Cerebellar nuclear complex (tissue), 1 donor: ENCODE measurements at places on chromosomes 4 and X.

GRCh38 chrX:150544222-150544787, 24.1 kb upstream of the MTM1 start:
- DNase-seq, result no peak

DNA sequence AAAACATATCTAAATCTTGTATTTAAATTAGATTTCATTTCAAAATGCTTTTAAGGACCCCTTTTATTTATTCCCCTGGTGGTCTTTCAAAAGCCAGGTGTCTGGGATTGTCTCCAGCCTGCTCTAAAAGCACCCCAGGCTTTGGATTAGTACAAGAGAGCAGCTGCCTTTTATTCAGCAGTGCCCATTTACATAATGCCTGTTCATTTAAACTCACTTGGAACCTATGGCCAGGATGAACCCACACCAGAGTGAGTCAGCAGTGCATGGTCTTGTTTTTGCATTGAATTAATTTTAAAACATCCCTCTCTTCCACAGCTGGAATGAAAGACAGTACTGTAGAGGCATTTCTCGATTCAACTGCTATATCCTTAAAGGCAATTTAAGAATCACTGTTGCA, 64.1 kb upstream of the TENM3 start:
- no peak for DNase-seq

DNA sequence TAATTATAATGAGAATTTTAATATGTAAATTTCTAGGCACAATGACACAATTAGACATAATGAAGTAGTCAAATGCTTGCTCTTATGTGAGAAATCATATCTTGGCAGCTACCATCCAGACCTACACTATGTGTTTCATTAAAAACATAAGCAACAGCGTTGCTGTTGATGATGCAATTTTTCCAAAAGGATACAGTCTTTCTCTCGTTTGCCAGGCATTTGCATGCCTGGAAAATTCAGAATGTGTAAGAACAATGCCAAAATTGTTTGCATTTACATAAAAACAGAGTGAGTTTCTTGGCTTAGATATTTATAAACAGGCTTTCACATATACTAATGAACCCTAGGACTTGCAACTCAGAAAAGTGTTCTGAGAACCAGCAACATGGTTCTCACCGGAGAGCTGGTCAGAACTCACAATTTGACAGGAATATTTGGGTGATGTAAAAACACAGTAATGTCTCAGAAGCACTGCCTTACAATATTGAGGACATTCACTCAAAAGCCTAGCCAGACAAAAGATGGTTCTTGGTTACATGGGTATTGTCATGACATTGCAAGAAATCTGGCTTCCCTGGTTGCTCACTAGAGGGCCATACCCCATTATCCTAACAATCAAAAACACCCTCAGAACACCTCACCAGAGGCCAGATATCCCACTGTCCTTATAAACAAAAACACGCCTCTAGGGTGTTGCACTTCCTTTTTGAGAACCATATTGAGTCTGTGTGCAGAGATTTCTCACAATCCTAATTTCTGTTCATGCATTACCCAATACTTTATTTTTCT, 1029.0 kb upstream of the AGA start:
- no peak for DNase-seq

DNA sequence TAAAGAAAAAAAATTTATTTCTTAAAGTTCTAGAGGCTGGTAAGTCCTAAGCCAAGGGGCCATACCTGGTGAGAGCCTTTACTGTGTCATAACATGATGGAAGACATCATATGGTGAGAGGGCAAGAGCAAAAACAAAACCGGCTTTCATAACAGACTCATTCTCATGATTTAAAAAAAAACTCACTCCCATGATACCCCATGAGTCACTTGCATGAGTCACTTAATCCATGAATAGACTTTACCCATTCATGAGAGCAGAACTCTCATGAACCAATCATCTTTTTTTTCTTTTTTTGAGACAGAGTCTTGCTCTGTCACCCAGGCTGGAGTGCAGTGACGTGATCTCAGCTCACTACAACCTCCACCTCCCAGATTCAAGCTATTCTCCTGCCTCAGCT, 369.7 kb upstream of the DIAPH2 start:
- DNase-seq, result no peak

GRCh38 chr4:152605641-152606335, 69.9 kb upstream of the FBXW7 start:
- DNase-seq, result no peak

- no peak for DNase-seq
These were observed 171.4 kb downstream of the GPC3 start for GRCh38 chrX:133813971-133814370.

DNA sequence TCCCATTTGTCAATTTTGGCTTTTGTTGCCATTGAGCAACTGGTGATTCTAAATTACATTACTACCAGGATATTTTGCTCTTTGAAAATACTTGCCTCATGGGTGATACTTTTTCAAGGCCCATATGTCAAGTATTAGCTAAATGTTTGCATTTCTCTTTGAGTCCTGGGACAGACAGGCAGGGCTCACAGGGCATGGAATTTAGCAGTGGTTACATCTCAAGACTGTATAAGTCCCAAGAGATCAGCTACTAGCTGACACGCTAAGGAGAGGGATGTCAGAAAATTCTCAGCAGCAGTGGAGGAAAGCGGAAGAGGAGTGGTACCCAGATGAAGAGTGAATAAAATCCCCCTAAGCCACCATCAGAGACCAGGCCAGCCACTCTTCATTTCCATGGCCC, 224.9 kb downstream of the FRMPD4 start:
- no peak for DNase-seq

DNA sequence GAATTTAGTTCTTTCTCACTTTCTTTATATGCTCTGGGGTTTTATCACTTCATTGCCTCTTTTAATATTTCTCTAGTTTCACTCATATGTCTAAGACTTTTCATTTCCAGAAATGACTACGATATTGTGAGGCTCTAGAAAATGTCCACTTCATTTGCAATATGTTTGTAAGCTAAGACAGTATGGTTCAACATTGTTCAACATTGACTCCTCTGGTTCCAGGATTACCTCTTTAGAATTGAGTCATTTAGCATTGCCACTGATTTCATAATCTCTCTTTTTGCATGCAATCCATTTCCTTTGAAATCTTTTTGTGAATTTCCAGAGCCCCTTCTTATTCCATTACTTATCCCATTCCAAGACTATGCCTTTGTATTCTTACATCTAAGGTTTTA, 32.3 kb downstream of the BBS12 start:
- no peak for DNase-seq

GRCh38 chr4:113212613-113213012, 163.2 kb downstream of the ANK2 start:
- no peak for DNase-seq

DNA sequence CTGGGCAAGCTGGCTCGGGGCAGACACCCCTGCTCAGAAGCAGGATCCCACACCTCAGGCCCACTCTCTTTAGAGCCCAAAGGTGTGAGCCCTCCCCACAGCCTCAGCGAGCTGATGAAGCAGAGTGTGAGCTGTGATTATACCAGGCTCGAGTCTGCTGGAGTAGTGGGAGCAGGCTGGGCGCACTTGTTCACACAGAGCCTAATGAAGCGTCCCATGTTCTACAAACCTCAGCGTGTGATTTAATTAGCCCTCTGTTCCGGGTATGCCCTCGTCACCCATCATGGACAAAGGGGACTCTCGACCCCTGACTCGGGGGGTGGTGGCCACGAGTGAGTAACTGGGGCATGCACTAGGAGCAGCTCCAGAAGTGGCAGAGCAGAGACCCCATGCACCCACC, 62.3 kb downstream of the PPP2R2C start:
- no peak for DNase-seq

GRCh38 chr4:153151535-153152455, 52.4 kb upstream of the TRIM2 start:
- DNase-seq, result no peak

GRCh38 chr4:132493476-132493875, 655.6 kb upstream of the PCDH10 start:
- DNase-seq, result no peak

DNA sequence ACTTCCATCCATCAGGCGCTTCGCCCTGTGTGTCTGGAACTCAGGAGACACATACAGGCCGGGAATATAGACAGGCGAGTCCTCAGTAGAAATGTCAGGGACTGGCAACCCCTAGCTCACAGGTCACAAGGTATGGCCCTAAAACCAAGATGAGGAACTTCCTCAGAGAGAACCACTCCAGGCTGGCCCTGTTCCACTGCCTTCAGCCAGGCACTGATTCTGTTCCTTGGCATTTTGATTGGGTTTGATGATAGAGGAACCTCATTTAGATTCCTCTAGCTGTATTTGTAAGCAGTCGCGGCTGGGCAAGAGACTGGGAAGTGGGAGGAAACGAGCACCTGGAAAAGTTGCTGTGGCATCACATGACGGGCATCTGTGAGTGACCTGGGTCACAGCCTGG, 8.1 kb downstream of the HPSE start:
- DNase-seq, result no peak

DNA sequence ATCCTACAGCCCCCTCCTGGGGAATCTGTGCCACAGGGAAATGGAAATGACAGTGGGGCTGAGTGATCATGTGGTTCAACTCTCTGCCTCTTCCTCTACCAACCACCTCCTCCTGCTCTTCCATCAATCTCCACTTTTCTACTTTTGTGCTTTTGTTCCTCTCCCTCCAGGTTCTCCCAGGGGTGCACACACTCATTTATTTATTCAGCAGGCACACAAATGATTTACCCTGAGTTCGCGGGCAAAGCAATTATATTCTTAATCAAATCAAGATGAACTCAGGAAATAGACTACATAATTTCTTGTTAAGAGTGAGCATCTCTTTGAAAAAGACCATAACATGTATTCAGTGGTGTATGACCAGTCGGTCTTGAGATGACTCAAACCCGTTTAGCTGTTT, 69.2 kb downstream of the VCX3A start:
- DNase-seq, result no peak

GRCh38 chrX:119790977-119791436, 423 bp downstream of the RPL39 start:
- no peak for DNase-seq

DNA sequence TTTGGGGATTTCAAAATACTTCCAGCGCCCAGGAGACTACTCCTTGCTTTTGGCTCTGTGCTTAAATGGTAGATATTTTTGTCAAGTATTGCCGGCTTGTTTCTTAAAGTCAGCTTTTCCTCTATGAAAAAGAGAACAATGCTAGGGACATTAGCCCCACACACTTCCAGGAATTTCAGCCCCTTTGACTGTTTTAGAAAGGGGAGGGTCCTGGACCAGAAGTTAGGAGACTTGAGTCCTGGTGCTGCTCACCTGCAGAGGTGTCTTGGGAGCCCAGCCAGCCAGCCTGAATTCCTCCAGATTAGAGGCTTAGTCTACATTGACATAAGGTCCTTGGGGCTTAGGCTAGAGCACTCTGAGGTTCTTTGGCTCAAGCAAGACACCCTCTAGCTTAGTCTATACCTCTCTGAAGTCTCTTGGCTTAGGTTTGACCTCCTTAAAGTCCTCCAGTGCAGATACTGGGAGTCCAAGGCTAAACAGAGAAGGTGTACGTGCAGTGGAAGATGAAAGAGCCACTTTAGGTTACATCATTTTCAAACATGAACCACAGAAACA, 1.6 kb upstream of the SETD7 start:
- no peak for DNase-seq

- DNase-seq, result no peak
These were observed 2.1 kb downstream of the NDNF start for GRCh38 chr4:121070274-121070673.

DNA sequence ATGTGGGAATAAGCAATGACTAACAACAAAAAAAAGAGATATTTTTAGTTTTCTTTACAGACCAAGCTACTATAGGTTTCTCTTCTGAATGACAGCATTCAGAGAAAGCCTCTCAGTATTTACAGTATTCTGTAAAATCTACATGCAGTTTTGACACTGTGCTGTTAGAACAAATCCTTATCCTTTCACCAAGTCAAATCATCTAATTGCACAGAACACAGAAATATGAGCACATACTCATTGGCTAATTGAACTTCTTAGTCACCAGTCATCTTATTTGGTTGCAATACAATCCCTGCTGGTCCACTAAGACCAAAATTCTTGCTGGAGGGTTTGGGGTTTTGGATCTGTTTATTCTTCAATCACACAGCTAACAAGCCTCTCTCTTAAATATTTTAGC, 5.7 kb downstream of the ACOT9 start:
- DNase-seq, result no peak

- no peak for DNase-seq
These were observed 253.0 kb downstream of the COX7B2 start for GRCh38 chr4:46656071-46656470.

DNA sequence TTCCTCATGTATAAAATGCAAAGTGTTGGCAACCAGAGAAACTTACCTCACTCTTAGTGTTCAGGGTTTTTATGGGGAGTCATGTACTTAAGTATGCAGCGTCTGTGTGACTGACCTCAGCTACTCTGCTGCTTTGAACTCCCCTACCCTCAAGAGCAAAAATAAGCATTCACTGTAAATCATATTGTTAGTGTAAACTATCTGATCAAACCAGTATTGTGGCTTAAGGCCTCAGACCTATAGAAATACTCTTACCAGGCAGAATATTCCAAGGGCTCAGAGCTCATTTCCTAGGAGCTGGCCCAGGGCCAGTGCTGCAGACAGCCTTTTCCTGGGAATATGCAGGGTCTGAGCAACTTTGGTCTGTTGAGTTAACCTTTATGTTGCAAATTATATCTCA, 453.1 kb downstream of the CCSER1 start:
- no peak for DNase-seq

DNA sequence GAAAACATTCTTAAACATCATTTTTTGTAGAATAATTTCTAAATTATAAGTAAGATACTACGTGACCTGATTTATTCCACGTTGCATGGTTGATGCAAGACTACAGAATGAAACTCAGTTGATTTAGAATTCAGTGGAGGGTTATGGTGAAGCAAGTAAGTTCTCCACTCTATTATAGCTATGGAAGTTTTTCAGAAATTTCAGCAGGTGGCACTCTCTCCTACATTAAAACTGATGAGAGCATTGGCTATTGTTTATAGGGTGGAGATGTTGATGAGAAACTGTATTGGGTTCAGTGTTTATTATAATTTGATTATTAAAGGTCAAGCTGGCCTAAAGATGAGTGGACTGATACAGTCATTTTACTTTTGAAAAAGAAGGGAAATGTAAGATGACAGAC, 88.0 kb downstream of the FNIP2 start:
- DNase-seq, result no peak

GRCh38 chr4:53497487-53498244, 93.6 kb downstream of the LNX1 start:
- no peak for DNase-seq

- no peak for DNase-seq
These were observed 56.2 kb upstream of the ADRA2C start for GRCh38 chr4:3709846-3710441.

- DNase-seq, result no peak
These were observed 22.1 kb downstream of the GRIA3 start for GRCh38 chrX:123206176-123206575.
